Ecto neural progenitor cell (in vitro differentiated cells): ENCODE measurements at places on chromosomes 12 and 14.

DNA sequence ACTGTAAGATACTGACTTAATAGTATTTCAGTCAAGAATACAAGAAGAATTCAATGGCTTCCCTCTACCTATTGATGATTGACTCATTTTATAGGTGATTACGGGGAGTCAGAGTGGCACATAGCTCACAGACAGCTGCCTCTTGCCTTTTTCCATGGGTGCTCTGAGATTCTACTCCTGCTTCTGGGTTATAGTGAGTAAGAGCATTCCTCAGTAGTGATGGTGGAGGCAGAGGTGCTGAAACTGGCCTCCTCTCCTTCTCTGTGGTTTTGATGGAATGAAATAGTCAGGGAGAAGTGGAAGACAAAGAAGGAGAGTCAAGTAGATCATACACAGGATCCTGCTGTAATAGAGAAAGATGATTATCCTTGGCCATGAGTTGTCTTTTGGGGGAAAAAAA, 438.2 kb upstream of the FAR2 start:
- no peak for DNase-seq

DNA sequence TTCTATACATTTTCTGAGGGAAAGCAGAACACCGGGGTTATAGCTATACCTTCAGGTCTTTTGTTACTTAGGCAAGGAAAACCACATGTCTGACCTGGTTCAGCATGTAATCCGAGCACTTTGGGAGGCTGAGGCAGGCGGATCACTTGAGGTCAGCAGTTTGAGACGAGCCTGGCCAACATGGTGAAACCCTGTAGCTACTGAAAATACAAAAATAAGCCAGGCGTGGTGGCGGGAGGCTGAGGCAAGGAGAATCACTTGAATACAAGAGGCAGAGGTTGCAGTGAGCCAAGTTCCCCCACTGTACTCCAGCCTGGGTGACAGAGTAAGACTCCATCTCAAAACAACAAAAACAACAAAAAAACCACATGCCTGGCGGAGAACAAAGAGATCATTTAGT, 177.6 kb downstream of the ACSS3 start:
- no peak for DNase-seq

GRCh38 chr14:58777541-58777979, 139.8 kb downstream of the DACT1 start:
- peak; percentile 60 for DNase-seq

DNA sequence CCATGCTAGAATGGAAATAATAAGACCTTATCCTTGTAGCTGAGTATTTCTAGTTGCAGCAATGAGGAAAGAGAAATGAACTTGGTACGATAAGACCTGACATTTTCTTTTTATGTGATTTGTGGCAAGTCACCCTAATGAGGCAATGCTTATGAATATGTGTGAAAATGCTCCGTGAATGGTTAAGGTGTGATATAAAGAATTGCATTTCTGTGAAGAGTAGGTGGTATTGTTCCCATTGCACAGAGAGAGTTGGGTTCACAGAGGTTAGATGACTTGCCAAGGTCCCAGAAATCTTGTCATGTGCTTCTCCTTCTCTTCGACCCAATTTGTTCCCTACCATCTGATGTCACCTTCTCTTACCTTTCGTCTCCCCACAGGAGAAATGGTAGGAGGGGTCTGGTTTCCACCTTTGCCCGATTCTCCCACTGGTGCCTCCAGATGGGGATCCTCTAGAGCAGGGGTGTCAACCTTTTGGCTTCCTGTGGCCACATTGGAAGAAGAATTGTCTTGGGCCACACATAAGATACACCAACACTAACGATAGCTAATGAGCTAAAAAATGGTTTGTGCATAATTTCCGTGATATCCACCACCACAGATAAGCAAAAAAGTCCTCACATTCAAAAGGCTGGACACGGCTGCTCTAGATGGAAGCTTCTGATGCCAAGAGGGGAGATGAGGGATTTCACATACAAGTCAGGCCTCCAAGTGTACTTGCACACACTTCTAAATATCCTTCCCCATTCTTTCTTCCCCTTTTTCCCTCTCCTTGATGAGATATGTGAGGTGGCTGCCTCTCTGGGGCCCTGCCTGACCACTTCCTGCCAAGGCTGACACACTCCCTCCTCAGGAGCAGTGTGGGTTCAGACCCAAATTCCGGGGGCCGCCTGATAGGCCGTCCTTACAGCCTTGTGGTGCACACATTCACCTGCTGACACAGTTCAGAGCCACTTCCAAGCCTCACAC, 96.1 kb downstream of the PLXNC1 start:
- DNase-seq = no peak

GRCh38 chr14:91225025-91225424, 19.5 kb downstream of the GPR68 start:
- DNase-seq = no peak

DNA sequence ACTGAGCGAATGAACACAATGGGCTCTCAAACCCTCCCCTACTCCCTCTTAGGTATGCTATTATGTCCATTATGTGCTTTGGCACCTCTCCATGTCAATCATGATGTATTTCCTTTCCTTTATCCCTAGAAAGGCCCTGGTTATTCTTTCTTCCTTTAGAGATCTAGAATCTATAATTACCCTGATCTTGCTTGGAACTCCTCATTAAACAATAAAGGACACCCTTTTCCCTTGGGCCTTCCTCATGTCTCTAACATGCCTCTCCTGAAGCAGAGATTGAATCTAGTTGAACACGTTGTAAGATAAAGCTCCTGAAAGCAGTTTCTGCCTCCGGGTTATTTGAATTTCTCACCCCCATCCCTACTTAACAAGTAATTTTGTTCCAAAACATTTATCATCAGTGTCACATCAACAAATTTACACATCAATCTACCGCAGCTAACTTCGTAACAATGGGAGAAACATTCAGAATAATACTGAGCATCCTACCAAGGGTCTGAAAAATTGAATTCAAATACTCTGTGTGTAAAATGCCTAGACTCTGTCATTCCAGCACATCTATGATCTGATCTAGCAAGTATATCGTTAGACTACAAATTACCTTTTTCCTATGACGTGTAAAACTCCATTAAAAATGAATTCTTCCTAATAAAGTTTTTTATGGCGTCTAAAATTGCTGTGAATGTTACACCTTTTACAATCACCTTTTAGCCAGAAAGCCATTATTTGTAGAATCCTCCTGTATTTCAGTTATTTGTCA, 5.4 kb downstream of the USP44 start:
- DNase-seq = no peak

DNA sequence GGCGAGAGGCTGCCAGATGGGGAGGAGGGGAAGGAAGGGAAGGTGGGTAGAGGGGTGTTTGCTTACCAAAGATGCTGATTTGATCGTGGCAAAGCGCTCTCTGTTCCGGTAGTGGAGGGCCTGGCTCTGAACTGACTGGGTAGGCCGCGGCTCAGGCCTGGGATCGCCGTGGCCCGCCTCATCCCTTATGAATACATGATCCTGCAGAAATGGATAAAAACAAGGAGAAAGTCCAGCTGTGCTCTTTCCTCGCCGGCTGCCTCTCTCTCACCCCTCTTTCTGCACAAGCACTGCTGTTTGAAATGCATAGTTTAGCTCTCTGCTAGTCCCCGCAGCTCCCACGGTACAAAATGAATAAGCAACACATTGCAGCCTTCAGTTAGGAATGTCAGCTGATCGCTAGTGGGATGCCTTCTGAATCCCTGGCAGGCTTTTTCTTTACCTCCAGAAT, 53.8 kb downstream of the PEBP1 start:
- peak; percentile 73 for DNase-seq

DNA sequence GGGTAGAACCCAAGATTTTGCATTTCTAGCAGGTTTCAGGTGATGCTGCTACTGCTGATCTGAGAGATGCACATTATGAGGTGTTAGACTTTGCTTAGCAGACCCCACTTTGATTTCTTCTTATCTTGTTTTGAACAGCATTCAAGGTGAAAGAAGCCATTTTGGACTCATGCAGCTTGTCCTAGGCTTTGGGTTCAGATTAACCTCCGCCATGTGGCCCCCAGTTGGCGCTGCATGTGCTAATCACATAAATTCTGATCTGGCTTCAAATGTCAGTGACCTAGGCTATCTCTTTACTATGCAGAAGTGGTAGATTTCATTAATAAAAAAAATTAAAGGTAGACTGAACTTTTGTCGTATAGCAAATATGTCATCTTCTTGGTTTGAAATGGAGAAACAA, 89.8 kb upstream of the DYRK2 start:
- no peak for DNase-seq

- DNase-seq = no peak
Measured at GRCh38 chr12:29700761-29701481, 82.8 kb downstream of the TMTC1 start.

GRCh38 chr12:597926-598568, 65.2 kb downstream of the NINJ2 start:
- DNase-seq = no peak

GRCh38 chr14:94675036-94675435, 62.8 kb downstream of the SERPINA3 start:
- DNase-seq = peak; percentile 12

DNA sequence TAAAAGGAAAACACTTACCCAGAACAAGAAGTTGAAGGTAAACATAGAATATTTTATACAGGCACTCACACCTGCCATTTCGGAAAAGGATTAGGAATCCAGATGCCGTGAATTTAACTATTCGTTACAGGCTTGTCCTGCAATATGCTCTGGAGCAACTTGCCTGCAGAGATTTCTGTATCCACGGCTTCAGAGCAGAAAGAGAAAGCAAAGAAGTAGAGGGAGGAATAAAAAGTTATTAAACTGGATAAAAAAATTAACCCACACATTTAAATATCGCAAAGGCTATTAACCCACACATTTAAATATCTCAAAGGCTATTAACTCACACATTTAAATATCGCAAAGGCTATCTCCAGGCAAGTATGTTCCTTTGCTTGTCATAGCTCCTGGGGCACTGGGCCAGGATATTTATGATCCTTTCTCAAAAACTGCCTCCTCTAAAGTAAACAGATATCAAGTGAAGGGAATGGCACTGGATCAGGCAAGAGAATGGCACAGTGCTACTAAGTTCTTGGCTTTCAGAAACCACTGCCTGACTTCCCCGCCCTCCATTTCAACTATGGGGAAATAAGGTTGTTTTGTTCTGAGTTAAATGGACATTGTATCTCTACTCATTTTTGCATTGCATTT, at the start of gene TSPAN8:
Gene TSPAN8 (minus strand): TSS at position 399 of the 633 bp plus-strand sequence. CDS start 321 bp downstream, at position 78.
- no peak for DNase-seq

DNA sequence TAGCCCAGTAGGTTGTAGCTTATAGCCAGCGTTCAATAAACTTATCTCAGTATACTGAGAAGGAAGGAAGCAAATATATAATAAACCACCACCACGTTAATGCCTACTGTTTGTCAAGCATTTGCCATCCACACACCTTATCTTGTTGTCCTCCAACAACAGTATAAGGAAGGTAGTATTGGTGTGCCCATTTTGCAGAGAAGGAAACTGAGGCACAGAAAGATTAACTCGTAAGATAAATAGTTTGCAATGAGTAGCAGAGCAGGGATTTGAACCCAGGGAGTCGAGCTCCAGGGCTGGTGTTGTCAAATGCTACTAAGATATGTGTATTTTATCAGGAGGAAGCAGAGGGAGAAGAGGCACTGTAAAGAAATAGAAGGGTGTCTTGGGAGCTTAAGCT, 27.8 kb upstream of the FOS start:
- no peak for DNase-seq

DNA sequence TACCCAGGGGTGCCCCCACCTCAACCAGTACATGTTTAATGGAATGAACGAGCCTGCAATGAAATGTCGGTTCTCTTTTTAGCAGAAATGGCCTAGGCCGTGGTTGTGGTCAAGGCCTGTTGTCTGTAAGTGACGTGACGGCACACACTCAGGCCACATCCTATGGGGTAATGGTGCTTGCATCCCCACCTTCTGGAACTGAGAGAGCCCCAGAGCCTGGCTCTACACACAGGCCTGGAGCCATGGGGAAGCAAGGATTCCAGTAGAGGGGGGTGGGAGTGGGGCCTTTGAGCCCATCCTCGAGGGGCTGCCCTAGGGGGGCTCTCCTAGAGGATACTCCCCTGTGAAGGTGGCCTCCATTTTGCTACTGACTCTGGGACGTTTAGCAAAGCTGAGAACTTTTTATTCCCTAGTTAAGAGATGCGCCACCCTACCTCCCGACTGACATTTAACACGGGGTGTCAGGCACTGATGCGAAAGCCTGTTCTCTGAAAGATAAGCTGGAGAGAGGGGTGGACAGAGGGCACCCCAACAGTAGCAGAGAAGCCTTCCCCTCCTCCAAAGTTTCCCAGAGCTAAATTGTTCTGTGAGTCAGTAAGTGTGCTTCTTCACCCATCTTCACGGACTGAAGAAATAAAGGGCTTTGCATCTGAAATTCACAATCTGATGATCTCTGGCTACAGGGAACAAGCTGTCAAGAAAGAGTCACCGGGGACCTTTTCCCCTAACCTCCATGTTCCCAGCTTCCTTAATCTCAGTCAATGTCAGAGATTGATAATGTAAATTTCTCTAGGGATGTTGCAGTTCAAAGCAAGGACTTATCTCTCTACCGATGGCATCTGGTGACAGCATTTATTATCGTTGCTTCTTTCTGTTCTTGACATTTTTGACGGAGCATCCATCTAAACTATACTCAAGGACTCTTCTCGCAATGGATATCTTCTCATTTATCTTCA, 6.8 kb downstream of the RIN3 start:
- DNase-seq = no peak

- DNase-seq = no peak
Measured at GRCh38 chr12:82682326-82682725, 4.4 kb upstream of the TMTC2 start.

DNA sequence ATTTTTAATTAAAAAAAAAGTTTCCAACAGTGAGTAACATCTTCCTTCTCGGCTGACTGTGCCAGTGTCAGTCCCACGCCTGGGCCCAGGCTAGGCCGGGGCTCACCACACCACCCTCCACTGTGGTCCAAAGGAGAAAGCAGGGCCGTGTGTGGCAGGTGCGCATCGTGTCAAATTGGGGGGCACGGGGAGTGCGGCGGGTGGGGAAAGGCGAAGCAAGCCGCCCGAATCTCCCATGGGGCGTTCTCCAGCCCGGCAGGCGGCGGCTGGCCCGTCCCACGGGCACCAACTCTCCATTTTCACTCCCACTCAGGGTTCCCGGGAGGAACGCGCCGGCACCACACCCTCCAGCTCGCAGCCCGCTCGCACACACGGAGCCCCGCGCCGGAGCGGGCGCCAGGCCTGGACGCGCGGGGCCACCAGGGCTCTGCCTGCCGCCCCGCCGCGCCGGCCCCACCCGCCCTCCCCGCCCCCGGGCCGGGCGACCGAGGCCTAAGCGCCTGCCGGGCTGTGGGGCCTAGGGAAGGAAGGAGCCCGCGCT, 604 bp downstream of the EEA1 start:
- no peak for DNase-seq

- no peak for DNase-seq
Measured at GRCh38 chr12:1279050-1279449, 288.0 kb downstream of the ERC1 start.

DNA sequence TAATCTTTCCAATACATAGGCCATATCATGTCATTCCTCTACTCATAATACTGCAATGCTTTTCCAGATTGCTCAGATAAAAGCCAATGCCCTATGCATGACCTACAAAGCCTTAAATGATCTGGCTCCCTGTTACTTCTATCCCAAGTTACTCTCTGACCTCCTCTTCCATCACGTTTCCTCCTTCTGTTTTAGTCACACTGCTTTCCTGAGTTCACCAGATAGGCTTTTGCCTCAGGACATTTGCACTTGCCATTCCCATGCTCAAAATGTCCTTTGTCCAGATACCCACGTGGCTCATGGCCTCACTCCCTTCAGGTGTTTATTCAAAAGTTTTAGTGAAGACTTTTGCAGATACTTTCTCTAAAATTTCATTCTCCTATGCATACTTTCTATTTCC, 138.7 kb upstream of the PRICKLE1 start:
- no peak for DNase-seq

- DNase-seq = no peak
Measured at GRCh38 chr12:10170216-10170615, 1.7 kb downstream of the OLR1 start.
